Adipocyte (in vitro differentiated cells): ENCODE measurements at places on chromosomes 2 and 18.

DNA sequence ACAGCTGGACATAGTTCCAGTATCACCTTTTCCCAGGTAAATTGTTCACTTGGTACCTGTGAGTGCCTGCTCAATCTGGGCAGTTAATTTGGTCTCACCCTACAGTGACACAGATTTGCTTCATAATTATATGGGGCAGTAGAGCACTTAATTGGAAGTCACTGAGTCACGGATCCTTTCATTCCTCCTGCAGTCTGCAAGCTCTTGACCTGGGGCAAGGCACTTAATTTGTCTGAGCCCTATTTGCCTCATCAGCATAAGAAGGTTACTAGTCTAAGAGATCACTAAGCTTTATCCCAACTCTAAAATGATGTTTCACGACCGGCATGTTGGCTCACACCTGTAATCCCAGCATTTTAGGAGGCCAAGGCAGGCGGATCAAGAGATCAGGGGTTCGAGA, 8.9 kb downstream of the FBXO36 start:
- no peak for DNase-seq

DNA sequence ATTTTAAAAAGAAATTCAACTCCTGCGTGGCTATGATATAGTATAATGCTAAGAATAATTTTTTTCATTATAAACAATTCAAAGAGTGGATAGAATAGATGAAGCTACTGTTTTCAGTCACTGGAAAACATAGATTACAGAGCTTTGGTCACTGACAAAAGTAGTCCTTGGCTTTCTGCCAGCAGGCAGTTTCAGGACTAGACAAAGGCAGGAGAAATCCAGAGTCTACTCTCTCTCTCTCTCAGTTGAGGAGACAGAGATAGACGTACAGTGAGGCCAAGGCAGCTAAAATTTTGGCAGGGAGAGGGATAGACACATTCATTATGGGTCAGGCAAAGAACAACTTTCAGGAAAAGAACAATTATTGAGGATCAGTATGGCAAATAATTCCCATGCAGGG, 491.4 kb upstream of the CRIM1 start:
- DNase-seq = no peak

GRCh38 chr2:239770246-239770639, 254.9 kb downstream of the NDUFA10 start:
- DNase-seq = no peak

DNA sequence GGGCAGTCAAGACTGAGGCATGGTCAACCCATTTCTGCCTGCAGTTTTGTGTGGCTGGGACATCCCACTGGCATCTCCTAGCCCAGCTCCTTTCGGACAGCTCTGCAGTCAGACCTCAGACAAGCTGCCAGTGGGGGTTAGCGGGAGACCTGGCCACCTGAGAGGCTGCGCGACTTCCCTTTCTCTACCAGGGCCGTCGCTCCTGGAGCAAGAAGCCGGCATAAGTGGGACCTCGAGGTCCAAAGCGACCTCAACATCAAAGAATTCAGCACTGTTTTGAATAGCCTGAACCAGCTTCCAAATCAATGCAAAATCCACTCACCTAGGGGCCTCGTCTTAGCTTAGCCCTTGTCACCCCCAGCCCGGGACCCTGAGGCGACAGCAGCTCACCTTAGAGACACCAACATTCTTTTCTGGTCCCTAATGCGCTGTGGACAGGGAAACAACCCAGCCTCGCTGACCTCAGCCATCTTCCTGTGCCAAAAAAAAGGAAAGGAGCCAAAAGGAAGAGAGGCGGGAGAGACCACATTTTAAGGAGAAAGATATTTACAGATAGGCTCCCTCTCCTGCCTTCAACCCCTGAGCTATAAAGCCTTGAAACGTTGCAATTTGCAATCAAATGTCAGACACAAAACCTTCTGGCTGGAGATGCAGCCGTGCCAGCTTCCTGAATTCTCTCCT, 81.2 kb downstream of the GFPT1 start:
- DNase-seq = no peak

GRCh38 chr2:154484338-154485099, 214.0 kb upstream of the KCNJ3 start:
- DNase-seq = no peak

- peak; percentile 43 for DNase-seq
Measured at GRCh38 chr18:25467226-25467987, 115.4 kb upstream of the ZNF521 start.

- no peak for DNase-seq
Measured at GRCh38 chr2:229679393-229680125, 34.8 kb downstream of the DNER start.

DNA sequence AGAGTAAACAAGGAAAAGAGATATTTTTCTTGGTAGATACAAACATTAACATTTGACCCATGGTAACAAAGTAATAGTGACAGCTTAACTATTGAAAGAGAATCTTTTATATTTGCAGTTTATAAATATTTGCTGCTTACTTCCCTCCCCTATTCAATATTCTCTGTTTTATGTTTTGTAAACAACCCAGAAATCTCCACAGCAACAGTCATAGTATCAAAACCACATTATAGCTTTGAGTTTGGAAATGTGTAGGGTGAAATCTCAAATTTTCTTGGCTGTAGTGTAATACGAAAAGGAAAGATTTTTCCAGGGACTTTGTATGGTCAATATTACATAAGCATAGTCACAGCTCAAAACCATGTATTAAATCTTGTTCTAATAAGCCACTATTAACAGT, 511.2 kb downstream of the METTL4 start:
- no peak for DNase-seq

GRCh38 chr2:138021154-138021553, 56.9 kb downstream of the HNMT start:
- no peak for DNase-seq

DNA sequence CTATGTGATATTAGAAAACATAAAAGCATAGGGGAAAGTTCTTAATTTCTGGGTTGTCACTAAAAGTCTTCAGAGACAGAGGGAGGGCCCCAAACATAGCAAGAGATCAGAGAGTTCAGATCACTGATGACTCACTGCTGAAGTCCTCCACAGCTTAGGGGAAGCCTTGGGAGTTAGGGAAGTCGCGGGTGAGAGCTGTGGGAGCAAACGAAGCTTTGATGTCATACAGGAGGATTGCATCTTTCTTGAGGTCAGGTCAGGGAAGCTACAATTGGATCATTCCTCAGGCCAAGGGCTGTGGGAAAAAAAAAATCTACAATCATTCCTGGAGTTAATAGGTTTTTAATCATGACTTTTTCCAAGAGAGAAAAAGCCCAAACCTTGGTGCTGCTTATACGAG, 96.2 kb downstream of the COPS8 start:
- DNase-seq = peak; percentile 71

- peak; percentile 10 for DNase-seq
Measured at GRCh38 chr2:220191031-220191430, 563.6 kb downstream of the SLC4A3 start.

GRCh38 chr2:223943561-223944008, 1.6 kb downstream of the WDFY1 start:
- peak; percentile 69 for DNase-seq

DNA sequence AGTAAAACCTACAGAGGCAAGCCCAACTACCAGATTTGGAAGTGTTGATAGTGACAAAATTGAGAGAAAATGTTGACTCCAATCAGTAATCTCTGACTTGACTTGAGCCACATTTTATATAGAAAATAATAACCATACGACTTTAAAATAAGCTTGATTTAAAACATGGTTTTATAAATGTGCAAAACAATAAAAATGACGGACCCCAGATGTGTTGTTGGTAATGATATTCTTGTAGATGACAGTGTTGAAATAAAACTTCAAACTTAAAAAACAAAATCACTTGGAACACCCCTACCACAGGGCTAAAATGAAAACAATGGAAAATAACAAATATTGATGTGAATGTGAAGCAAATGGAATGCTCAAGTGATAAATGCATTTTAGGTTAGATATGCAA, 188.1 kb downstream of the SRBD1 start:
- DNase-seq = no peak

DNA sequence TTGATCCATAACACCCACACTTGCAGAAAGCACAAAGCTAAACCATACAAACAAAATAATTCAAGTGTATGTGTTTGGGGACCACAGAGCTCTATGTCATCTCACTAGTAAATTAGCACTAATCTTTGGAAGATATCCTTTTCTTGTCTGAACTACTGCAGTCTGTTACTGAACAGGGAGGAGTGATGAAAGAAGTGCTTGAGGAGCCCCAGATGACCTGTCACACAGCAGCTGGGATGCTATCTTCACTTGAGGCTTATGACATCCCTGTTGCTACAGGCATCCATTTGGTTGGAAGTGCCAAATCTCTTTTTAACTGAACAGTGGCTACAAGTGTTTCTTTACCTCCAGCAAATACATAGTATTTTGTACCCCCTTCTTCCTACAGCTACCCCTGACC, 386.3 kb upstream of the CHAC2 start:
- no peak for DNase-seq

- DNase-seq = no peak
Measured at GRCh38 chr2:82811946-82812345, 1647.1 kb downstream of the SUCLG1 start.

GRCh38 chr18:12333506-12334290, 25.7 kb downstream of the TUBB6 start:
- no peak for DNase-seq

DNA sequence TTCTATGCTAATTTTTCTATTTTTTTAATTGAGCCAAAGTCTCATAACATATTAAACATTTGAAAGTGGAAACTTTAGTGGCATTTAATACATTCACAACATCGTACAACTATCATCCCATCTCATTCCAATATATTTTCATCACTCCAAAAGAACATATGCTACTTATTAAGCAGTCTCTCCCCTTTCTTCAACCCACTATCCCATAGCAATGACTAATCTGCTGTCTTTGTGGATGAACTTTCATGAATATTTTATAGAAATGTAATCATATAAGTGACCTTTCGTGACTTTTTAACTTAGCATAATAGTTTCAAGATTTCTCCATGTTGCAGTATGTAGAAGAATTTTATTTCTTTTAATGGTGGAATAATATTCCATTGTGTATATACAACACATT, 90.3 kb downstream of the CCDC178 start:
- peak; percentile 6 for DNase-seq

DNA sequence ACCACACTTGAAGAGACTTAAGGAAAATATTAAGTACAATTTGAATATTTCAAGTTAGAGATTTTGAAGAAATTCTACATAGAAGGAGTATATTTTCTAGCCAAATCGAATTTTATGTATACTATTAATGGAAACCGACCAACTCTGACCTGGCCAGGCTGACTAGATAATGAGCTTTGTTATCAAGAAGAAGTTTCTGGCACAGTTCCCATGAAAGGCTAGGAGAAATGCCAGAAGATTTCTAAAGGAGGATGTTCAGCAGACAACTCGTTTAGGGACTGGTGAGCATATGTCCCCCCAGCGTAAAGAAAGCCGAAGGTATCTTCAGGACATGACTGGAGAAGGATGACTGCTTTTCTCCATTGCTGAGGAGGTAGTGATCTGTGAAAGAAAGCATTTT, 127.3 kb downstream of the DIS3L2 start:
- no peak for DNase-seq

DNA sequence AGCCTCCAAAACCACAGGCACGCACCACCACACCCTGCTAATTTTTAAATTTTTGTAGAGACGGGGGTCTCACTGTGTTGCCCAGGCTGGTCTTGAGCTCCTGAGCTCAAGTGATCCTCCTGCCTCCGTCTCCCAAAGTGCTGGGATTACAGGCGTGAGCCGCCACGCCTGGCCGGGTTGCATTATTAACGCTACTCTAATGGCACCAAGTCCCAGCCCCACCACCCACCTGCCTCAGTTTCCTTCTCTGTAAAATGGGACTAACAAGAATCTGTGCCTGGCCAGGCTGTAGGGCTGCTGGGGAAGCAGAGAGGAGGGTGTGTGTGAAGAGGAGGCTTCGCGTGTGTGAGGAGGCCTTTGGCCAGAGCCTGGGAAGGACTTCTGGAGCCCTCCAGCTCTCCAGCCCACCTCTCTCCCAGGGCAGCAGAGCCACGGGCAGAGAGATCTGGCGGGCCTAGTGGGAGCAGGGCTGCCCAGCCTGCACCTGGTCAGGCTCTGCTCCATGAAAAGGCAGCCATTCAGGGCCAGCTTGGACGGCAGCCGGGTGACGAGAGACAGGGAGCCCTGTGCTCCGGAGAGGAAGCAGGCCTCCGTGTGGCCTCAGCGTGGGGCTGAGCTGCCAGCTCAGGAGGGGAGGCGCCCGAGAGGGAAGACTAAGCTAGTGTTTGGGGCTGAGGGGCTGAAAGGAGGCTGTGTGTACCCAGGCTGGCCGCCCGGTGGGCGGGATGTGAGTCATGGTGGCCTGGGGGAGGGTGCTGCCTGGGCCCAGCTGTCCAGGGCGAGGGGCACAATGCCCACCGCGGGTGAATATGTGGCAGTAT, 7.4 kb upstream of the B3GNT7 start:
- DNase-seq = peak; percentile 49

DNA sequence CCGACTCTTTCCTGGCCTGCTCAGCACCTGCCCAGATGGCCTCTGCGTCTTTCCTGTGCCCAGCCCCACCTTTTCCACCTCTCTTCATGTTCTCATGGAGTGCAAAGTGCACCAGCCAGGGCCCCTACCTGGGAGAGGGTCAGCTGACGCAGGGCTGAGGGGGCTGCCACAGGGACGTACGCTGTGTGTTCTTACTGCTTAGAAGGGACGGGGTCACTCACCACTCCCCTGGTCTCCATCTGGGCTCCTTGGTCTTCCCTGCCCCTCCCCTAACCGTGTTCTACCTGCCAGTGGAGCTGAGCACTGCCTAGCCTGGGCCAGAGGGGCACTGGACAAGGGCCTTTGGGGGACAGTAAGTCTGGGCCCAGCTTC, 8.6 kb downstream of the ERFE start:
- DNase-seq = no peak

DNA sequence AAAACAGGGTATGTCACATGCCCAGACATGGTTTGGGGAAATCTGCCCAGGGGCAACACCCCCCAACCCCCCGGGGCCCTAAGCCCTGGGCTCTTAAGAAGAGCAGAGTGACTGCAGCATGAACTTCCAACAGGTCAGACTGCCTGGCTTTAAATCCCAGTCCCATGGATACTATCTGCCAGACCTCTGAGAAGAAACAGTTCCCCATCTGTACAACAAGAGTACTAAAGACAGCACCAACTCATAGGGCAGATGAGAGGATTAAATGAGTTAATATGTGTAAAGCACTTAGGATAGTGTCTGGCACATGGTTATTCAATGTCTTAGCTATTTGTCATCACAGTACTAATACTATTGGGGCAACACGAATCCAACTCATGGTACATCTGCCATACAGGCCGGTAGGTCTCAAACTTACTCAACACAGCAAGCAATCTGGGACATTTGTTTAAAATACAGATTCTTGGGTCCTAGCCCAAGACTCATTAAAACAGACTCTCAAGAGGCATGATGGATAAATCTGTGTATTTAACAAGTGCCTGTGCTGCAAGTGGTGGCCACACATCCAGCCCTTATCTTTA, 23.4 kb downstream of the CDH2 start:
- no peak for DNase-seq

DNA sequence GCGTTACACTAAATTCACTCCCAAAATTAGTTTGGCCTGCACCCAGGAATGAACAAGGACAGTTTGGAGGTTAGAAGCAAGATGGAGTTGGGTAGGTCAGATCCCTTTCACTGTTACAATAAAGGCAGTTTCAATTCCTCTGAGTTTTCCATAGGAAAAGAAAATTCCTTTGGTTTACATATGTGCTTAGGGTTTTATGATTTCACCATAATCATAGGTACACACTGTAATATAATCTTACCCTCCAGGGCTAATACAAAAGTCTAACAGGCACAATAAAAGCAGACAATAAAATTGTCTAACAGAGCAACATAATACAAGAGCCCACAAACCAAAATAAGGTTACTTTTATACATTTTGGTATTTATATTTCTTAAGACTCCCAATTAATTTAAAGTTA, 391.5 kb upstream of the KCNJ3 start:
- no peak for DNase-seq
